Frontal cortex (tissue), 4 donors: ENCODE measurements at places on chromosomes 4 and X.
A peak's percentile ranks its signal among the peaks of the same experiment; 100 is the strongest.

DNA sequence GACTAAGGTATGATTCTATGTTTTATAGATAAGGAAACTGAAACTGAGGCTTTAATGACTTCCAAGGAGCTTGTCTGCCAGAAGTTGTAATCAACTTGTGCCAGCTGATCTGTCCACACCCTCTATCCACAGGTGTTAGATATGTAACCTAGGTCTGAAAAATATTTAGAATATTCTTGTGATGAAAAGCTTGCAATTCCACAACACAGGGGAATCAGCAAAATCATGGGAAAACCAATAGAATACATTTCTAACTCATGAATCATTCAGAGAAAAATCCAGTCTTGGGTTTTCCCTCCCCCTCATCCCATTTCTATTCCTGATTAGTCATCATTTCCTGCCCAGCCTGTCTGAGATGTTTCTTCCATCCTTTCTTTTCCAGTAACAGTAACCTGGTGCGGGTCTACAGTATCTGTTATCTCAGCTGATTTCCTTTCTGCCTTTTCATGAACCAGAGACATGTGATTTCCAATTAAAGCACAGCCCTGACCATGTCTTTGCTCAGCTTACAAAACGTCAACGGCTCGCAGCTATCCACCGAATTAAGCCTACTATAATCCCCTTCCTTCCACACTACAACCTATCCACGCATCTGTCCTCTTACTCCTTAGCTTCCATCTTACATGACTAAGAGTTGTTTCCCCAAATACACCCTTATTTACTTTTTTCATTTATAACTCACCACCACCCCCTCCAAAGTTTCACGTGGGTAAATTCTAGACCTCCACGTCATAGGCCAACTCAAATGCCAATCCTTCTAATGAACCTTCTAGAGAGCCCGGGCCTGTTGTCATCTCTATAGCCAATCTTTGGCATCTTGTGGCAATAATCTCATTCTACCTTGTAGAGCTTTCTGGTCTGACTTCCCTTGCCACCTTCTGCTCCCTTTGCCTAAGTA is 961 bp upstream of the NOCT start:
- peak; percentile 57 for DNase-seq

DNA sequence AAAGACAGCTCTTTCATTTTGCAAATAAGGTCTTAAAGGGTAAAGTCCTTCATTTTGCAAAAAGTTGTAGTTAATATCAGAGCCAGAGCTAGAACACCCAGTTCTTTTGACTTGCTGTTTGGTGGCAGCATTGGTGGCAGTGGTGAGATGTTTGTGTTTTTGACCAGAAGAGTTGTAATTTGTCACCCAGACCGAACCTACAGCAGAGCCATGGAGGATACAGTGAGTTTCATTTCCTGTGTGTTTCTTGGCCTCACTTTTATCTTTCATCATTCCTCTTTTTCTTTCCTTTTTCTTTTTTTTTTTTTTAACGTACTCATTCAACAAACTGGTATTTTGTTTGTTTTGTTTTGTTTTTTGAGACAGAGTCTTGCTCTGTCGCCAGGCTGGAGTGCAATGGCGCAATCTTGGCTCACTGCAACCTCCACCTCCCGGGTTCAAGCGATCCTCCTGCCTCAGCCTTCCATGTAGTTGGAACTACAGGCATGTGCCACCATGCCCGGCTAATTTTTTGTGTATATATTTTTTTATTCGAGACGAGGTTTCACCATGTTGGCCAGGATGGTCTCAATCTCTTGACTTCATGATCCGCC is 116.4 kb downstream of the AFF1 start:
- no peak for DNase-seq

DNA sequence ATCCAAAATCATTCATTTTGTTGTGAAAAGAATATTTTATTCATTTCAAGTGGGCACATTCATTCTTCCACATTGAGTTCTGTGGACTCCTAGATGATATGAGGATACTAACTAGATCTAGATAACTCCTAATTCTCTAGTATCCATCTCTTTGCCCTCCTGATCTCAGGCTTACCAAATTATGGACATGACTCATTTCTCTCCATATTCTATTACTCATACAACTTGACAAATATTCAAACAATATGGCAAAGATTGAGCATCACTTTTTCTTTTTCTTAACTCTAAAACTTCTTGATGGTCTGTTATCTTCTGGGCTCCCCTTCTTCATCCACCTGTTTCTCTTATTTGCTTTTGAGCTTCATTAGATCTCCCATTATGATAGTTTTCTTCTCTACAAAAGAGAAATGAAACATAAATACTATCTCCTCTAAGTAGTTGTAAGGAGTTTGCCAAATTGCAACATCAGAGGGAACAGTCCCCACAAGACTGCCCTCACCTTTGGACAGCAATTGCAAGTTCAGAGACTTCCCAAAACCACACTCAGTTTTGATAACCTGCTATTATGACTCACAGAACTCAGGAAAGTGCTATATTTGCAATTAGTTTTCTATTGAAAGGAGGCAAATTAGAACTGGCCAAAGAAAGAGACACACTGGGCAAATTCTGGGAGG is 422.9 kb downstream of the SPRY1 start:
- no peak for DNase-seq

DNA sequence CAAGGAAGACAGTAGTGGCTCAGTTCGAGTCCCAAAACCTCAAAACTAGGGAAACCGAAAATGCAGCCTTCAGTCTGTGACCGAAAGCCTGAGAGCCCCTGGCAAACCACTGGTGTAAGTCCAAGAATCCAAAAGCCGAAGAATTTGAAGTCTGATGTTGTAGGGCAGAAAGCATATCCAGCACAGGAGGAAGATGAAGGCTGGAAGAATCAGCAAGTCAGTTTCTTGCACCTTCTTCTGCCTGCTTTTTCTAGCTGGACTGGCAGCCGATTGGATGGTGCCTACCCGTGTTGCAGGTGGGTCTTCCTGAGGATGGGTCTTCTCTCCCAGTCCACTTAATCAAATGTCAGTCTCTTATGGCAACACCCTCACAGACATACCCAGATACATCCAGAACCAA is 95.0 kb downstream of the STK32B start:
- DNase-seq: no peak

- peak; percentile 69 for DNase-seq
Measured at GRCh38 chr4:122826553-122827257, at the start of gene FGF2. FGF2 (plus strand) TSS chr4:122826831; CDS start chr4:122827175, 344 bp downstream.

- no peak for DNase-seq
Measured at GRCh38 chrX:119982145-119982544, 38.6 kb upstream of the NKAP start.

- no peak for DNase-seq
Measured at GRCh38 chr4:114941503-114941902, 171.9 kb downstream of the NDST4 start.

DNA sequence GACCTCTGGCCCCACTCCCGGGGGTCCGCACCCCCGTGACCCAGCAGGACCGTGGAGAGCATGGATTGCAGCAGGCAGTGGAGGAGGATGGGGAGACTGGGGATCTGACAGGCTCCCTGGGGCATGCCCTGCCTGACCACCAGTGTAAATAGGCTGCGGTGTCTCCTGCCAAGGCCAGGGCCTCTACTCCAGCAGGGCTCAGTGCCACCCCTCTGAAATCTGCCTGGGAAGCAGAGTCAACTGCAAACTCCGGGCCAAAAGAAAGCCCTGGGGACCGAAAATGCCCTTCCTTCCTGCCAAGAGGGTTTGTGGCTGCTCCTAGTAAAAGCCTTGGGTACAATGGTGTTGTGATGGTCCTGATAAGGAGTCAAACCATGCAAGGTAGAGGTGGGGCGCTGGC is 6.4 kb downstream of the ADRA2C start:
- no peak for DNase-seq

GRCh38 chrX:373641-374471 is 12.9 kb downstream of the PPP2R3B start:
- DNase-seq: no peak

- DNase-seq: no peak
Measured at GRCh38 chr4:6352031-6352692, 82.5 kb downstream of the WFS1 start.

DNA sequence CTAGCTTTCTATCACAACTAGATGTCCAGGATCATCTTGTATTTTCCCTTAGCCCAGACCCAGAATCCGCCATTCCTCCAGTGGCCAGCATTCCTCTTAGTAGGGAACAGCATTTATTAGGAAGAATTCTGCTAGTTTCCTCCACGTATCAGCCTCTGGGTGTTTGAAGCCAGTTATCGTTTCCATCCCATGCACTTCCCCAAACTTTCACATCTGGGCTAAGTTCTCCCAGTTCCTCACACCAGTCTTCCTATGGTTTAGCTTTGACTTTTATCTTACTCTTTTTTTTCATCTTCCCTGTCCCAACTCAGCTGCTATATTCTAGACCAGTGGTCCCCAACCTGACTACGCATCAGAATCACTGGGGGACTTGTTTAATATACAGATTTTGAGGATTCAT is 53.5 kb upstream of the PRSS48 start:
- DNase-seq: no peak

GRCh38 chr4:11408233-11408967 is 20.3 kb downstream of the HS3ST1 start:
- no peak for DNase-seq

DNA sequence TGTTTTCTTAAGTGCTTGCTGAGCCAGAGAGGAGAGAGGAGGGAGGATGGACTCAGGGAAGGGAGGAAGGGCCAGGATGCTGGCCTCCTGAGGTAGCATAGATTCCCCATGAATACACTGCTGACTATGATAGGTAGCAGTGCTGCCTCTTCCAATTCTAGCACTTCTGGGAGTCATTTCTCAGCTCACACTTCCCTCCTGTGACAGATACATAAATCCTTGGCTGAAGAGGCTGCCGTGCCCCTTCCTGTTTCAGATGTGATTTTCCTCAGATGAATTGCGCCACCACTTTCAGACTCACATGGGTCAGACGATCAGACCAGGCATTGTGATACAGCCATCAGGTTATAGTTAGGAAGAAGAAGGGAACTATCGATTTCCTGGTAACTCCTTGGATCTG is 22.4 kb downstream of the TSC22D3 start:
- no peak for DNase-seq

GRCh38 chr4:185626798-185627197 is 91.5 kb upstream of the PDLIM3 start:
- no peak for DNase-seq

DNA sequence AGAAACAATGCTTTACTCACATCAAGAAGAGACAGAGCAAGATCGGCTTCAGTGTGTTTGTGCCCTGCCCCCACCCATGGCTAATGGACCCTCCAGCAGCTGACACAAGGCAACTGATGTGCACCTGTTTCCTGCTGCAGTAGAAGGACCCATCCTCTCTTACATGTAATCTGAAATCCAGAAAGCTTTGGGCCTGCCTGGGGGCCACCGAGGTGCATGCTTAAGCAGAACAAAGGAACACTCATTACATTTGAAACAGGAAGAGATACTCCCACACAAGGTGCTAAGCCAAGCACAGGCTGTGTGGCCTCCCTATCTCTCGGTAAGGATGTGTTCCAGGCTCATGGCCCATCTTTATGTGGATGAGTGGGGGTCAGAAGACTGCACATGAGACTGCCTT is 338.0 kb downstream of the SPOCK3 start:
- no peak for DNase-seq

DNA sequence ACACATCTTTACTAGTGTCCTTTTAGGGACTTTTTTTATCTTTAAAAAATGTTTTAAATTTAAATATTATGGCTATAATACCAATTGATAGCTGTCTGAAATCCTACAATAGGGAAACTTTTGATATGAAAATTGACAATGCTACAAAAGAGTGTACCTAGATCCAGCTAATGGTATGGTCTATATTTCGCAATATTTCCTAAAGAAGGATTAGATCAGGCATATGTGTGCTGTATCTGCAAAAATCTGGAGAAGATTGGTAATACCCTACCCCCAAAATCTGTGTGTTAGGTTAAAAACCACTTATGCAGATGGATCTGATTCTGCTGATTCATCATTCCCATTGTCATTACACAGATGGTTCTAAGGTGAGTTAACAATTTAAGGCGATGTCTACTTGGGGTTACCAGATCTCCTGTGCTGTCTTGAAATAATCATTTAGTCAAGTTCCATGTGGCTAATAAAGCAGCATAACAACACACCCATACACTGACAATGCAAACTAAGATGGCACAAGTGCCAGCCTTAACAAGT is 137.1 kb downstream of the GASK1B start:
- DNase-seq: no peak

- DNase-seq: no peak
Measured at GRCh38 chr4:67332627-67333026, 212.7 kb downstream of the CENPC start.

- DNase-seq: no peak
Measured at GRCh38 chrX:22041907-22042530, 9.9 kb downstream of the PHEX start.

GRCh38 chrX:155880586-155881157 is 473 bp upstream of the VAMP7 start:
- no peak for DNase-seq

GRCh38 chrX:51896626-51897025 is 3.2 kb downstream of the MAGED1 start:
- DNase-seq: no peak

DNA sequence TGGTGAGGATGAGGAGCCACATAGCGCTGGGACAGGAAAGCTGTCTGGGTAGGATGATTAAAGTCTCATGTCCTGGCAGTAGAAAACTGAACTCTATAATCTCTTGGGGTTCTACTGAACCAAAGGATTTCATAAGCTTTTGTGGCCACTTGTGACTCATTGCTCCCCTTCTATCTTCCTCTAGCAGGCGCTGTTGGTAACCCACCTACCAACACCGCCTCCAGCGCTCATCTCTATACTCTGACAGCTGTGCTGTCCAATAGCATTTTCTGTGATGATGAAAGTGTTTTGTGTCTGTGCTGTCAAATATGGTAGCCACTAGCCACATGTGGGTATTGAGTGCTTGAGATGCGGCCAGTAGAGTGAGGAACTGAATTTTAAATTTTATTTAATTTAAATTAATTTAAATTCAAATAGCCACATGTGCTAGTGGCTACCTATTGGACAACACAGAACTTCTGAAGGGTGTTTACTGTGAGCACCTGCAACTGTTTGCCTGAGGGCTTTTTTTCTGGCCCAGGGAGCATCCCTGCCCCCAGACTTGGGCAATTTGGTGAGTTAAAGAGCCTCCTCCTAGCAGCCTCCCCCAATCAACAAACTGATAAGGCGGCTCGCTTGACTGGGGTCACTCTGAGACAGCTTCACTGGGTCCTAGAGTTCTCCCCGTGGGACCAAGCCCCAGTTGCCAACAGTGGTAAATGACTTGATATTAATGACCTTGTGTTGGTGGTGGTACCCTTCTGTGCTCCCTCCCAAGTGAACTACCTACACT is 169.2 kb upstream of the ATP6AP2 start:
- DNase-seq: no peak

DNA sequence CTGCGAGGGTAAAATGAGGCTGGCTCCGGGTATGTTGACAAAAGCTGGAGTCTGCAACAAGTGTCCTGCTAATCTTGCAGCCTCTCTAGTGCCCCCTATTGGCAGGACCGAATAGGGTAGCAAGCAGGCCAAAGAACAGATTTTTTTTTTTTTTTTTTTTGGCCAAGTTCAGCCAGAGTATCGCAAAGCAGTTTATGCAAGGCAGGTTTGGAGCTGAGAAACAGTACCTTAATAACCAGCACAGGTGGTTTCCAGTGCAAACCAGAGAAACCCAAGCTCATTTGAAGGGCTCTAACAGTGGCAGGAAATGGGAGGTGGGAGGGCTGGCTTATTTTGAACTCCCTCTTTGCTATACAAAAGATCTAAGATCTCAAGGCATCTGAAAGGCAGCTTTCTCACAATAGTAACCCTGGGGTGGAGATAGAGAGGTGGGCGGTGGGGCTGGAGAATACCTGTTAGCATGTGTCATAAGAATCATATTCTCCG is 38.2 kb upstream of the OCIAD2 start:
- DNase-seq: no peak

GRCh38 chr4:79050541-79050880 is 111.3 kb upstream of the PAQR3 start:
- DNase-seq: no peak
